ENCODE measurements at places on chromosomes 2 and 18. TPM values are rescaled to one million over a fixed set of nuclear protein-coding genes. Genes with fewer than 3 reads are reported as not detected.

DNA sequence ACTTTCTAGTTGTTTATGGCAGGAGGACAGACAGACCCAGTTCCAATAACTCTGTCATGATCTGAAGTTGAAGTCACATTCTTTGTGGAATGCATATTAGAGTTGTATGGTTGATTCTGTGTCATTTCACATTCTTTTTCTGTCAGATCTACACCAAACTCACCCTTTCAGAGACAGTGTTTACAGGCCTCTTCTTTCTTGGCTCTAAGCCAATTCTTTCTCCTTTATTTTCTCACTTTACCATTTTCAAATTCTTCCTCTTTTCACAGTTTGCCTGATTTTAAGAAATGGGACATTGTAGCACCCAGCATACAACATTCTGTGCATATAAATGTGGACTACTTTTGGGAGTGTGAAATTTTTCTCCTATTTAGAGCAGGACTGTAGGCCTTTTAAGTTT lies 103.7 kb downstream of the CCDC85A start:
- H3K27ac ChIP-seq = no peak overlapping the region
- no peaks in the 10 kb centered on the region for H3K36me3 ChIP-seq
- H3K4me3 ChIP-seq = no peak overlapping the region
- H3K4me1 ChIP-seq = no peaks in the 10 kb centered on the region
- no peaks in the 10 kb centered on the region for H3K27me3 ChIP-seq

DNA sequence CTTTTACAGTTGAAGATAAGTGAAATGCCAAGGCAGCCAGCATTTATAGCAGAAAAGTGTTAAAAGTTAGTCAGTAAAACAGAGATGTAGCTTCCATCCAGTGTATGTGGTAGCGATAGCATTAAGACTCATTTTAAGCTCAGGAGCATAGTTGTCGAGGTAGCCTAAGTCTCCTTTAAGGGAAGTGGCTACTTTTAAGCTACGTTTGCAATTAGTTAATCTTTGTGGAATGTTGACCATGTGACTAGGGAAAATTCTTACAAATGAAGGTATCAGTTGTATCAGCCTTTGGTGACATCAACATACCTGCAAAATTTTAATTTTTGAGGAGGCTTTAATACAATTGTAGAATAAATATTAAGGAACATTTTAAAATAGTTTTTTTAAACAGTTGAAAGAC lies 61.9 kb downstream of the LHCGR start:
- no peaks in the 10 kb centered on the region for H3K36me3 ChIP-seq
- H3K27ac ChIP-seq = no peak overlapping the region
- no peak for DNase-seq
- no peaks in the 10 kb centered on the region for H3K4me1 ChIP-seq
- H3K4me3 ChIP-seq = no peak overlapping the region
- H3K27me3 ChIP-seq = no peaks in the 10 kb centered on the region

- H3K27ac ChIP-seq = no peak overlapping the region
- no peaks in the 10 kb centered on the region for H3K36me3 ChIP-seq
- H3K4me3 ChIP-seq = no peak overlapping the region
- no peaks in the 10 kb centered on the region for H3K27me3 ChIP-seq
- H3K4me1 ChIP-seq = peaks cover 17% of the 10 kb centered on the region
These were observed 27.6 kb downstream of the CIB4 start for GRCh38 chr2:26613241-26614215.

Gene SKOR2
- total RNA-seq = not detected

Gene SH3RF3
- 0.08 TPM for total RNA-seq

Gene TFPI
- total RNA-seq = not detected

All from activated CD4-positive, alpha-beta T cell treated with anti-CD3 and anti-CD28 coated beads, Interleukin-2, amount 10 ng/mL, durations not matched to agents 7 days and 5 days (primary cell).